ENCODE measurements at places on chromosomes 3 and 15.

GRCh38 chr3:128322030-128323022 lies 144.4 kb downstream of the DNAJB8 start:
- DNase-seq, result no peak

DNA sequence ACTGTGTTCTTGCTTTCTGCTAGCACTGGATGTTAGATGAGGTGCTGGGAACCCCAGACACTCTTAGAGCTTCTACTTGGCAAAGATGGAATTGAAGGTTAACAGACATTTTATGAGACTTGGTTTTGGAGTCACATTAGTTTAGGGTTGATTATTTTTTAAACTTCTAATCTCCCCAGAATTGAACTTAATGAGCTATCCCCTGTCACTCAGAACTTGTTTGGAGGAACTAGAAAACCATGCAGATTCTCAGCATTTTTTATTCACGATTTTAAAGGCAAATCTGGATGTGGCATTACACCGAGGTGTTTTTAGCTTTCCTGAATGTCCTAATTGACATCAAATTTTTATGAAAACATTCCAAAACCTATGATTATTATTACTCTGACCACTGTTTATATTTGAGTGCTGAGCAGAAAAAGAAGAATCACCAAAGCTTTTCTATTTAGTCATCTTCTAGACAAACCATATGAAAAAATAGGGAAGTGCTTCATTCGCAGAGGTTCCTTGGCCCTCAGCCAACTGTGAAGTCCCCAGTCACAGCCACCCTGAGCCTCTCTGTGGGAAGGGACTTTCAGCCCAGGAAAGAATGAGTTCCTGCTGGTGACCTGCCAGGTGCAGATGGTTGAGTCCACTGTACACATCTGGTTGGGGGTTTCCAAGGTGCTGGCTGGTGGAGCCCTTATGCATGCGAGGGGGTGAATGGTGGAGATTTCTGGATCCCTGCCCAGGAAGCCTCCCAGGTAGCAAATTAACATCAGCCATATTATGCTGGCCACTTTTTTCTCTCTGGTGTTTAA lies 196.0 kb upstream of the TOPAZ1 start:
- no peak for DNase-seq

- no peak for DNase-seq
Measured at GRCh38 chr3:17030438-17030837, 145.7 kb downstream of the PLCL2 start.

- DNase-seq, result no peak
Measured at GRCh38 chr3:40869013-40869412, 330.3 kb upstream of the CTNNB1 start.

DNA sequence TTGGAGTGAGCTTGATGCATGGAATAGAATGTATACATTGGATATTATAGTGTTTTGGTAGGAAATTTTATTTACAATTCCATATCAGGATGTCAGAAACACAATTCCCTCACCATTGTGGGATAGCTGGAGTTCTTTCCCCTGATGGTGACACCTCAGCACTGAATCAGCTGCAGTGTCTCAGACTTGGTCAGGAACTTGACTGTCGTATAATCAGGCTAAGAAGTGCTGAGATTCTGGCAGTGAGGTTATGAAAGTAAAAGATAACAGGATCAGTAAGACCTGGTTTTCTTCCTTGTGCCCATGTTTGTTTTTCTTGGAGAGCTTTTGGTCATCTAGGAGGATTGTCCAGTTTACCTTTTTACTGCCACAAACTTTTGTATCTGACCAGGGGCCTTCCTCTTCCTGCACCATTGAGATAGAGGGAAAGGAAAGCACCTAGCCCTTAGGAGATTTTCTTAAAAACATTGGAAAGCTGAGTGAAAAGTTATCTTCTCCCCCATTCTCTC lies 27.3 kb upstream of the ST3GAL6 start:
- no peak for DNase-seq

DNA sequence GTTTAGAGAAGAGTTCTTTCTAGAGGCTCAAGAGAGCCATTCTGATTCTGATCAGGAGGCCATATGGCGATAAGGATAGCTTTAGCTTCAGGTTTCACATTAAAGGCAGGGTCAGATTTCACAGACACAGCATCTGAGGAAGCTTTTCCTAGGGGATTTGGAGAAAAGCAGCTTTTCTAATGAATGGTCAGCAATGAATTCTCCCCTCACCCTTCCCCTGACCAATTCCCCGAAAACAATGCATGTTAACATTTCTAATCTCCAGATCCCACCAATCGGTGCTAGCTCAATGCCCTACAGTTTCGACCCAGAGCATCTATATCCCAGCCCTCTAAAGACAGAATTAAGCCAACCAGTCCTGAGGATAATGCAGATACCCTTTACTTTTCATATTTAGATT lies 9.8 kb downstream of the AGBL1 start:
- no peak for DNase-seq

DNA sequence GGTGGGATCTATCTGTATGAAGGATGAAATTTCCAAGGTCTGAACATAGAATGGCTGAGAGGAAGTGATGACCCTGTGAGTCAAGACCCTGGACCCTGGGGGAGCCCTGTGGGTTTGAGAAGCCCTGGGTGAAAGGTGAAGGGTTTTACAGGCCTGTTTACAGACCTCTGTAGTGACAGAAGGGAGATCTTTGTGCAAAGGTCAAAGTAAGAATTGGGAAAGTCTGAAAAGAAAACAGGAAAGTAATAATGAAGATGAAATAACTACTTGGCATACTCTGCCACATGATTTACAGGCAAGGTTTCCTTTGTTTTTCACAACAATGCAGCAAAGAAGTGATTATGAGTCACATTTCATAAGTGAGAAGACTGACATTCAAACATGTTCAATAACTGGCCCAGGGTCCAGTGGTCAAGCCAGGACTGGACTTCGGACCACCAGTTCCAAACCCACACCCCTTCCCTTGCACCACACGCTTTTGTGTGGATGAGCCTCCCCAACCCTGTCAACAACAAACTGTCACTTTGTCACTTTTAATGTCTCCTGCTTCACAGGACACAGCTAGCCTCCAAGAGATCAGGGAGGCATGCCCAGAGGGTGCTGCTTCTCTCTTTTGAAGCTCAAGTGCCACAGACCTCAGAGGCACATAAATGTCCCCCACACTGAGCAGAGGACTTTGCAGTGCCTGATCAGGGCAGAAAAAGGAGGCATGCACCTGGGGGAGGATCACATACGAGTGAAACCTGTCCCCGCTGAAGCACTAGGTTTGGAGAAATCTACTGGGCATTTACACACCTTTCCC lies 21.5 kb downstream of the CD86 start:
- DNase-seq, result no peak

GRCh38 chr15:40927873-40928806 lies 1.0 kb upstream of the DLL4 start:
- no peak for DNase-seq

- DNase-seq, result peak; percentile 18
Measured at GRCh38 chr3:85560088-85560785, 601.4 kb downstream of the CADM2 start.

DNA sequence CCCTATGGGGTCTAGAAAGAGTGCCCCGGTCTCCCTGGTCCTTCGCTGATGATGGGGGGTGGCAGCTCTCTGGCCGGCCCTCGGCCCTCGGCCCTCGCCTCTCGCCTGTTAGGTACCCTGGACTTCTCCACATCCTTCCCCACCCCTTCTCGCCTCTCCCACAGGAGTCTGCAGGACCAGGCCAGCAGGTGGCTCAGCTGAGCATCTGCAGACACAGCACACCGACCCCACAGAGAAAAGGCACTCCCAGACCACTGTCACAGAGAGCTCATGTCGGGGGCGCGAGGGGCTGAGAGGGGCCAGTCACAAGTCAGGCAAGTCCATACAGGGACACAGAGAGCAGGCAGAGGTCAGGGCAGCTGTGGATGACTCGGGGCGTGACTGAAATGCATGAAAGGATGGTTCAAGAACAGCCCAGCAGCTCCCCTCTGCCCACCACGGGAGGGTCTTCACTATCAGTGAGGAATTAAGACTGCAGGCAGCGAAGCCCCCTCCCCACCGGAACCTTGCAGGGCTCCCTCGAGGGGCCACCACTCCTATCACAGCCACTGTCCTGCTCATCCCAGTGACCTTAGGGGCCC lies 181.7 kb upstream of the NSMCE3 start:
- no peak for DNase-seq

DNA sequence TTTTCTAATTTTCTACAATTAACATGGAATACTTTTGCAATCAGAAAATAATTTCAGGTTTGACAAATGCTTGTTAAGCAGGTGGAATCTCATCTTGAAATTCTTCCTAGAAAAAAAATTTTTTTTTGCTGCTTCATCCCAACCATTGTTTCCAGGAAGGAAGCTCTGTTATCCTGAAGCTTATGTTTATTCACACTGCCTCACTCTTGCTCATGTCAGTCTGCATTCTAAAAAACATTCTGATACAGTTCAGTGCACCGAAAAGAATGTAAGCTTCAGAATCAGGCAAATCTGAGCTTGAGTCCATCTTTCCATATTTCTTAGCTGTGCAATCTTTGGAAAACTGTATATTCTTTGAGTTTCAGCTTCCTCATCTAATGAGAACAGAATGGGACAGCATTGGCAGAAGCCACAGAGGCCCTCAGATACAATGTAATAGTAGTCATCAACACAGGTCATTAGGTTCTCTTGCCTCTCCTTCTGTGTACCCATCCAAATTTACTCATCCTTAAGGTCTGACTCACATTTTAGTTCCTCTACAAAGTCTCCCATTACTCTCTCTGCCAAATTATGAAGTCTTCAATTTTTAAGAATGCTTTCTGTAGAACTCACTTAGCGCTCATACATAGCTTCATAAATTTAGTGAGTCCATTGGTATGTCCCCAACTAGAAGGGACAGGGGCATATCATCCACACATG lies 881.8 kb upstream of the NR2F2 start:
- DNase-seq, result no peak

Measured in right lung (tissue), 10 donors.